GM04504 (cell line): ENCODE measurements at places on chromosomes 12 and 14.

- DNase-seq, result no peak
Measured at GRCh38 chr14:105473677-105474482, 741 bp upstream of the CRIP2 start.

- no peak for DNase-seq
Measured at GRCh38 chr12:64793610-64794009, 30.8 kb upstream of the TBC1D30 start.

GRCh38 chr12:53737093-53737808 is 10.0 kb upstream of the CALCOCO1 start:
- DNase-seq, result no peak

DNA sequence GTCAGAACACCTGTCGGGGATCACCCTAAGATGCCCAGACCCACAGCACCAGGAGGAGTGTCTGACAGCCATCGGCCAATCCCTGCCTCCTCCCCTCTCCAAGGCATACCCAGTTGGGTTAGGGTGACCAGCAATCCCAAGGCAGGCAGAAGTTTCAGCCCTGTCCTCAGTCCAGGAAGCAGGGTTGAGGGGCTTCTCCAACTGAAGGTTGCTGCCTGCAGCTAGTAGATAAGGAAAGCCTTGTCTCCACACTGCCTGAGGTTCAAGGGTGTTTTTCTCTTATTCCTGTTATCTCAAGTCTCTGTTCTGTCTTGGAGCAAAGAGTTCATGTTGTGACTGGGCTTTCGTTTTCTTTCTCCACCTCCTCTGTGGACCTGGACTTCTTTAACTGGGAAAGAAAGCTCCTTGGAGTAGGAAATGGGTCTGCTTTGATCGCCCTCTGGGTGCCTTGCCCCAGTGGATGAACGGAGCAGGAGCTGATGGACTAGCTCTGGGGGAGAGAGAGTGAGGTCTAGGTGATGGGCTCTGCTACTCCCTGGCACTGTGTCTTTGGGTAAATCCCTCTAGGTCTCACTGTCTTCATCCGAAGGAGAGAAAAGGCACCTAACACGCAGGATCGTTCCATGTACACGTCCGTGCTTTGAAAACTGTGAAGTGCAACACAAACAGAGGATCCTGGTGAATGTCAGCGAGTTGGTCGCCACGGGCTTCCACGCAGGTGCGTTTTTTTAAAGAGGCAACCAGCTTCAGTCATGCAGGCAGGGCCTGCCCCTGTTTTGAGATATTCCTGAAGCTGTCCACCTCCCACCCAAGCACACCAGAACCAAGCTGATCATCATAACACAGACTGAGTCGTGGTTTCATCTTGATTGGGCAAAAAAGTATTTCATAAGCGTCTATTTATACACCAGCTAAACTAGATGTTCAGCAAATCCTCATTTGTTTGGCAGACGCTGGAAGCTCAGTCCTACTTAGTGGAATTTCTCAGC is 52.5 kb upstream of the FOXN3 start:
- no peak for DNase-seq

- no peak for DNase-seq
Measured at GRCh38 chr12:62459976-62460375, 6.7 kb upstream of the MON2 start.

- peak; percentile 6 for DNase-seq
Measured at GRCh38 chr12:85923767-85924331, 49.8 kb downstream of the NTS start.

GRCh38 chr12:21553329-21553675 is 27.2 kb downstream of the SPX start:
- no peak for DNase-seq

DNA sequence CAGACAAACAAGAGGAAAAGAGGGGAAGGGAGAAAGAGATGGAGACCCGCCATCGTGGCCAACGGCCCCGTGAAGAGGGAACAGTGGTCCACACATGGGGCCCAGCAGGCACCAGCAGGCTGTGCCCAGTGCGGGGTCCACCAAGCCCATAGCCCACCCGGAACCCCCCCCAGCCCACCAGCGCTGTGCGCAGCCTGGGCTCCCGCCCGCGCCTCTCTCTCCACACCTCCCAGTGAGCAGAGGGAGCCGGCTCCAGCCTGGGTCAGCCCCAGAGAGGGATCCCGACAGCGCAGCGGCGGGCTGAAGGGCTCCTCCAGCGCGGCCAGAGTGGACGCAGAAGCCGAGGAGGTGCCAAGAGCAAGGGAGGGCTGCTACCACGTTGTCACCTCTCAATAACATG is 105.0 kb upstream of the TMTC1 start:
- no peak for DNase-seq

- no peak for DNase-seq
Measured at GRCh38 chr12:108622921-108623514, 10.7 kb downstream of the SELPLG start.

GRCh38 chr14:89625244-89625713 is 208.2 kb upstream of the FOXN3 start:
- DNase-seq, result no peak

- DNase-seq, result no peak
Measured at GRCh38 chr14:84797326-84797725, 732.6 kb upstream of the FLRT2 start.

DNA sequence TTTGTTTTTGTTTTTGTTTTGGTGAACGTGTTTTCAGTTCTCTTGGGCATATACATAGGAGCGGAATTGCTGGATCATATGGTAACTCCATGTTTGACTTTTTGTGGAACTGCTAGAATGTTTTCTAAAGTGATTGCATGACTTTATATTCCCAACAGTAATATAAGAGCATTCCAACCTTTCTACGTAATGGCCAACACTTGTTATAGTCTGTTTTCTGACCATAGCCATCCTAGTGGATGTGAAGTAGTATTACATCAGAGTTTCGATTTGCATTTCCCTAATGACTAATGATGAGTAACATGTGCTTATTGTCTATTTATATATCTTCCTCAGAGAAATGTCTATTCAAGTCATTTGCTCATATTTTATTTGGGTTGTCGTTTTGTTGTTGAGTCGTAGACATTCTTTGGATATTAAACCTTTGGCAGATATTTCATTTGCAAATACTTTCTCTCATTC is 268.7 kb downstream of the AEBP2 start:
- DNase-seq, result no peak

GRCh38 chr14:75279763-75280290 is 1.2 kb downstream of the FOS start:
- DNase-seq, result no peak

DNA sequence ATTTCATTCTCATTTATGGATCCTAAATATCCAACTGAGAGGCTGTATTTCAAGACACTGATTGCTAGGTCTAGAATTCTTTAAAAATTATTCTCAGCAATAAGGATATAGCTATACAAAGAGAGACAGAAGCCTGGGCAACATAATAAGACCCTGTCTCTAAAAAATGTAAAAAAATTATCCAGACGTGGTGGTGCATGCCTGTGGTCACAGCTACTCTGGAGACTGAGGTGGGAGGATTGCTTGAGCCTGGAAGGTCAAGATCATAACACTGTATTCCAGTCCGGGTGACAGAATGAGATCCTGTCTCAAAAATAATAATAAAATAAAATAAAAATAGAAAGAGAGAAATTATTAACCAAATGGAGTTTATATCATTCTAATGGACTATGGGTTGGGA is 20.6 kb upstream of the ARID2 start:
- no peak for DNase-seq

DNA sequence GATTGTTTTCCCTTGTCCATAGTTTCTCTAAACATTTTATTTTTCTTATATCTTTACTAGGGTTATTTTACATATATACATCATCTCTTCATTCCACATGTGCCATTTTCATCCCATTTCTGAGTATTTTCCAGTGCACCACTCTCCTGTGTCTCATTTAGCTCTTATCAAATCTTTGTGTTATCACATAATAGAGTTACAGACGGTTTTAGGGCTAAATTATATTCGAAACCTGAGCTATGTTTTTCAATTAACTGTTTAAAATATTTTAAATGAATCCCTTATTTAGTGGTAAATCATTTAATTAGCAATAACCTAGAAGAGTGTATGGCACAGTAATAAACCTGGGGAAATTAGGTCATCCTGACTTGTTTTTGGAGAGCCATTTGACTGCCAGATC is 160.4 kb upstream of the DCN start:
- no peak for DNase-seq

- DNase-seq, result no peak
Measured at GRCh38 chr12:30769802-30770201, 15.1 kb upstream of the CAPRIN2 start.

GRCh38 chr14:24367514-24368211 is at the start of gene NFATC4:
Gene NFATC4, plus strand, starts transcription at chr14:24368184. Its CDS starts 157 bp downstream, at chr14:24368341.
- DNase-seq, result peak; percentile 93

DNA sequence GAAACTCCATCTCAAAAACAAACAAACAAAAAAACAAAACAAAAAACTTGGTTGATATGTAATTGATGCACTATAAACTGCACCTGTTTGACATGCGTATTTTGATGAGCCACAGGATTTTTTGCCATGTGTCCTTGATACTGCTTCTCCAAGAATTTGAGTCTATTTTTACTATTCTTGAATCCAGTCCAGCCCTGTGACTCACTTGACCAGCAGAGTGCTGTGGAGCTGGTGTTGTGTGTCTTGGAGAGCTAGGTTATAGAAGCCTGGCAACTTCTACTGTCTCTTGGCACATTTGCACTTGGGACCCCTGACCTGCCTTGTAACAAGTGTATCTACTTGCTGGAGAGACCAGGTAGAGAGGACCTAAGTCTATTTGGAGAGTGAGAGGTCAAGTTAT is 52.0 kb downstream of the KLRG1 start:
- DNase-seq, result no peak

DNA sequence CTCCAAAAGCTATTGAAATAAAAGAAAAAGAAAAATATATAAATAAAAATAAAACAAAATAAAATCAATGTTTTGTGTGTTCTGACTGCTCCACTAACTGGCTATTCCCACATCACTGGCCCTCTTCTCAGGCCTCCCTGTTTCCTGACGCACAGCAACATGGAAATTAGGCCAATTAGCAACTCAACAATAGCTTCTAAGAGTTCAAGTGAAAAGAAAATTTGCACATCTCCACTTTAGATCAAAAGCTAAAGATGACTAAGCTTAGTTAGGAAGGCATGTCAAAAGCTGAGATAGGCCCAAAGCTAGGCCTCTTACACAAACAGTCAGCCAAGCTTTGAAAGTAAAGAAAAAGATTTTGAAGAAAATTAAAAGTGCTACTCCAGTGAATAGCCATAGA is 200.8 kb downstream of the DUSP6 start:
- DNase-seq, result no peak

- DNase-seq, result no peak
Measured at GRCh38 chr14:49999146-49999761, 106.4 kb downstream of the ARF6 start.

GRCh38 chr12:111448266-111448830 is 42.6 kb downstream of the SH2B3 start:
- DNase-seq, result no peak

- no peak for DNase-seq
Measured at GRCh38 chr12:28027328-28027727, 54.8 kb upstream of the PTHLH start.

- no peak for DNase-seq
Measured at GRCh38 chr12:27300226-27300625, 32.4 kb upstream of the BMAL2 start.

GRCh38 chr14:74929242-74929641 is 6.2 kb upstream of the RPS6KL1 start:
- no peak for DNase-seq

GRCh38 chr14:70999117-70999516 is 91.9 kb downstream of the PCNX1 start:
- DNase-seq, result no peak

DNA sequence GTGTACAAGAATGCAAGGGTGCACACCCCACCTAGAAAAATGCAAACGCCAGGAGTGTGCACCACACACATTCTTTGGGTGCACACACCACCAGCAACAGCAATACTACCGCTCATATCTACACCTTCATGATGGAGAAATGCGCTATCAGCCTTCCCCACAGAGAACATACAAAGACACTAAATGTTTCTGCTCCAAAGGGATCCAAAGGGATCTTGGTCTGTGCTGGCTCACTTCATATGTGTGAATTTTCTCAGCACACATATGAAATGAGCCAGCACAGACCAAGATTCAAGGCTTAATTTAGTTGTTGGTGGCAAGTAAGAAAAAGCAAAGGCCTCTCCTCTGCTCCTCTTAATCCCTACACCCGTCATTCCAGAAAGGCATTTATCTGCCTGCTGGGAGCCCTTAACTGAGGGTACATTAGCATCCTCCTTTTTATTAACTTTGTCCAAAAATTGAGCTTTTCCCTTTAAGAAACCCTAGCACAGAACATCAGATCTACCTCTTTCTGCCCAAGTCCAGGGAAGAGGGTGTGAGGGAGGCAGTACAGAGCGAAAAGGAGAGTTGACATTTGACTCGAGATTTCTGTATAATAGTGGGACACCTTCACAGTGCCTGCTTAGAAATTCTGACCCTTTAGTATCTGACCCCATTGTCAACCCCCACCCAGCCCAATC is 8.3 kb downstream of the BMP4 start:
- no peak for DNase-seq

- peak; percentile 55 for DNase-seq
Measured at GRCh38 chr14:59278111-59278510, 89.6 kb downstream of the DAAM1 start.

GRCh38 chr12:67989184-67989920 is at the start of gene IFNG-AS1:
Gene IFNG-AS1, plus strand, starts transcription at chr12:67989447.
- DNase-seq, result no peak

DNA sequence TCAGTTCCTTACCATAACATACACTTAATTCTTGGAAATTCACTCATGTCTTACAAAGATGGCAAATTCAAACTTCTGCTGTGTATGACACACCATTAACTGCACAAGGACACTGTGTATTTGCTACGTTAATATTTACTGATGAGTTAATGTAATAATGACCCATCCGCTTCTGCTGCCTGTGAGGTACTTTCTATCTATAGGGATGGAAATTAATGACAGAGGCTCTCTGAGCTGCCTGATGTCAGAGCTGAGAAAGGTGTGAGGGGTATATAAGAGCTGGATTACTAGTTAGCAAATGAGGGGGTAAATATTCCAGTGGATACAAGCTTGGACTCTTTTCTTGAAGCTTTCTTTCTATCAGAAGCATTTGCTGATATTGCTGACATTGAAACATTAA is at the start of gene IAPP:
TSS of gene IAPP (plus strand) at position 301 of the 400 bp plus-strand sequence. CDS start 450 bp downstream, outside the sequence.
- DNase-seq, result no peak

GRCh38 chr12:4809449-4810218 is 89.4 kb downstream of the GALNT8 start:
- no peak for DNase-seq
